Left renal pelvis (tissue), 4 donors: ENCODE measurements at places on chromosomes 3 and 15. TPM values are rescaled to one million over a fixed set of nuclear protein-coding genes. Genes with fewer than 3 reads are reported as not detected.

The C15orf39 gene
- 9.0 TPM for polyA plus RNA-seq

The LRCH3 gene
- polyA plus RNA-seq, result 52.9 TPM

The FEZF2 gene
- polyA plus RNA-seq, result not detected

The GOLGA6B gene
- not detected for polyA plus RNA-seq

The CYP1A2 gene
- polyA plus RNA-seq, result 0.20 TPM

The KPNA1 gene
- 38.6 TPM for polyA plus RNA-seq

The HHATL gene
- 0.81 TPM for polyA plus RNA-seq

The CYFIP1 gene
- 88.7 TPM for polyA plus RNA-seq

The GNAT1 gene
- polyA plus RNA-seq, result not detected

The CCR9 gene
- 0.23 TPM for polyA plus RNA-seq

The ARGFX gene
- polyA plus RNA-seq, result not detected

The DCP1A gene
- polyA plus RNA-seq, result 35.0 TPM

The PPP1R14D gene
- 0.93 TPM for polyA plus RNA-seq

The SSUH2 gene
- polyA plus RNA-seq, result 4.1 TPM

The ACOX2 gene
- 40.0 TPM for polyA plus RNA-seq

The SOX14 gene
- not detected for polyA plus RNA-seq

The TMC3 gene
- 0.21 TPM for polyA plus RNA-seq
